CD8-positive, alpha-beta memory T cell (primary cell): ENCODE measurements at places on chromosomes 1 and 21. TPM values are rescaled to one million over a fixed set of nuclear protein-coding genes. Genes with fewer than 3 reads are reported as not detected.

Gene MSH4
- polyA plus RNA-seq: not detected

Gene NUP210L
- polyA plus RNA-seq: 0.06 TPM

Gene PRAMEF11
- not detected for polyA plus RNA-seq

DNA sequence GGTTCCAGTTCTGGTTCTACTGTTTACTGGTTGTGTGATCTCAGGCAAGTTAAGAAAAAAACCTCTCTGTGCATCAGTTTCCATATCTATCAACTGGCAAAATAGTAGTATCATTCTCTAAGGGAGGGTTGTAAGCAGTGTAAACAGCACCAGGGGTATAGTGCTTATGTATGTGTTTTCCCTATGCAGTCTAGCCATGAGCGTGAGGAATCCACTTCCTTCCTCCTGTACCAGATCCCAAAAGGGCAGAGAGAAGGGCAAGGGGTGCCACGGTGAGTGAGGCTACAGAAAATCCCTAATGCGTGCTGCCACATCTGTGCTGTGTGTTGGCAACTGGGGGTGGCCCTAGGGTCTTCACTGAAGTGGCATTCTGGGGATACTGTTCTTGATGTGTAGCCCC lies 18.4 kb upstream of the RNF19B start:
- no peak for DNase-seq

DNA sequence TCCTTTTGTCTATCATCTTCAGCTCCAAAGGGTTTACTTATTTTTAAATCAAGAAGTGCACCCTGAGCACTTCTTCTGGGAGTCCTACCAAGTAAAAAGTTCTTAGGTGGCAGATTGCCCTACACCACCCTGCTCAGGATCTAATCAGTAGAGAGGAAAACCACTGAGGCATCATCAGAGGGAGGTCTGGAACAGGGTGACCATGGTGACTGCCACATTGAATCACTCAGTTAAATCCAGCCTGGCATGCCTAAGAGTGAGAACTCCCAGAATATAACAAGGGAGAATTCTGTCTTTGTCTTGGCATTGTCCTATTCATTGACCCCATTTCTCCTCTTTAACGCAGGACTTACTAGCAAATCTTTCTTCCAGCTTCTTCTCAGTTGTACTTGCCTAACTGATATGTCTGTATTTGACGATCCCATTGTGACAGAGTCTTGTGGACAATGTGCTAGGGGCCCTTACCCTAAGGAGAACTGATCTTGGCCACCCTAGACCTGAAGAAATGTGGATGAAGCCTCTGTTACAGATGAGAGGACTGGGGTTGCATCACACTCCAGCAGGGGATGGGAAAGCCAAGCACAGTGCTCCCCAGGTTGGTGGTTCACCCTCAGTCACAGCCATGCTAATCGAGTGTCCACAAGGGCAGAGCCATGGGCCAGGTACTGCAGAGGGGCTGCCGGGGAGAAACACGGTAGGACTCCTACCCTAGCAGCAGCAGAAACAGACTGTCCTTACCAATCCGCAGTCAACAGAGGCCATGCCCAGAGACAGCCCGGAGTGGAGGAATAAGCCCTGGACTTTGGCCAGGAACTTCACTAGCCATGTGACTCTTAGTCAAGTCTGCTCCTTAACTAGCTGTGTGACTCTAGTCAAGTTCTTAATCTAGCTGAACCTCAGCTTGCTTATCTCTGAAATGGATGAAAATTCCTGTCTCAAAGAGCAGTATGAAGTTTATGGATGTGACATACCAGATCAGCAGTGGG lies 15.4 kb downstream of the PKP1 start:
- DNase-seq: no peak

GRCh38 chr1:71593523-71593922 lies 512.7 kb upstream of the ZRANB2 start:
- DNase-seq: no peak

GRCh38 chr1:196043268-196043667 lies 565.0 kb downstream of the KCNT2 start:
- no peak for DNase-seq
